LHCN-M2 (cell line): ENCODE measurements at places on chromosomes 1 and 21. TPM values are rescaled to one million over a fixed set of nuclear protein-coding genes. Genes with fewer than 3 reads are reported as not detected.

Gene RBM11
- total RNA-seq, result not detected in 2 replicates

Gene CAPZB
- 97.1 and 134 TPM in 2 replicates for total RNA-seq

Gene HPCAL4
- 1.6 and 3.1 TPM in 2 replicates for total RNA-seq

Gene ASCL5
- not detected in 2 replicates for total RNA-seq

Gene CDA
- total RNA-seq, result not detected in 2 replicates

Gene CFH
- total RNA-seq, result 133 and 165 TPM in 2 replicates

Gene RAB7B
- 3.4 and 3.9 TPM in 2 replicates for total RNA-seq

Gene TCHH
- 0.06 TPM in 1 of 2 replicates, not detected in the other for total RNA-seq

Gene MFSD2A
- 9.7 and 12.3 TPM in 2 replicates for total RNA-seq

Gene SEMA4A
- 0.40 and 0.64 TPM in 2 replicates for total RNA-seq

Gene HIVEP3
- total RNA-seq, result 1.5 and 2.1 TPM in 2 replicates

Gene BTBD19
- total RNA-seq, result 2.1 and 8.2 TPM in 2 replicates

Gene CREB3L4
- total RNA-seq, result 6.0 and 6.9 TPM in 2 replicates

Gene INSRR
- not detected in 2 replicates for total RNA-seq

Gene ATP1A4
- total RNA-seq, result not detected in 2 replicates

Gene CFAP74
- not detected in 2 replicates for total RNA-seq

Gene UTS2
- total RNA-seq, result not detected in 2 replicates

Gene BCL2L15
- 0.13 and 0.17 TPM in 2 replicates for total RNA-seq

Gene IGFN1
- 0.26 and 0.34 TPM in 2 replicates for total RNA-seq

Gene FAAH
- total RNA-seq, result not detected in 2 replicates

Gene ST6GALNAC3
- total RNA-seq, result under 0.01 TPM in 1 of 2 replicates, not detected in the other
